Stimulated activated CD8-positive, alpha-beta memory T cell treated with anti-CD3 and anti-CD28 coated beads, Interleukin-15, amount 100 ng/mL, for 1 hour (primary cell): ENCODE measurements at places on chromosomes 6 and 20.

- DNase-seq = no peak
These were observed 64.0 kb upstream of the RNF146 start for GRCh38 chr6:127202676-127203075.

DNA sequence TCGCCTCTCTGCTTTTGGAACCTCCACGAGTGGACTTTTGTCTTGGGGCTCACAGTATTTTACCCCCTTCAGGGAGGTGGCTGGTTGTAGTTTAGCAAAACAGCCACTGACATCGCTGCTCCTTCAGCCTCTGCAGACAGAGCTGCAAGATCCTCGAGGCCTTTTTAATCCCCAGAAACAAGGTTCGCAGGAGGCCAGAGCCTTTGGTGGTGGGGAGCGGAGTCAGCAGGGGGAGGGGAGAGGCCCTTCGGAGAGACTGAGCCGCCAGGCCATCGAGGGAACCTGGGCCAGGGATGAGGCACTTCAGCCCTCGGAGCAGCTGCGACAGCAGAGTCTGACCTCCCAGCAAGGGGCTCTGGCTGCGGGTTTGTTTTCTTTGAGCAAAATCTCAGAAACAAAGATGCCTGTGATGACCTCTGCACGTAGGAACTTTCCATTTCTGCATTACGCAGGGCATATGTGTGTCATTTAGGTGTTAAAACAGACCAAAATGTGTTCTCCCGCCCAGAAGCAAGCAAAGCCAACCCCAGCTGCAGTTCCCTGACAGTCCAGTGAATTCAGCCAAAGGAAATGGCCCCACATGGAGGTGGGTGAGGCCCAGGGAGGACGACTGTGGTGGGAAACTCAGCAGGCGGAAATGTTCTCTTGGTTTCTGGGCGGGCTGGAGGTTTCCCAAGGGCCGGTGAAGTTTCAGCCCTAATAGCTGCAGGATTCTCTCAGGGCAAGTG lies 171.2 kb upstream of the SULF2 start:
- DNase-seq = no peak

DNA sequence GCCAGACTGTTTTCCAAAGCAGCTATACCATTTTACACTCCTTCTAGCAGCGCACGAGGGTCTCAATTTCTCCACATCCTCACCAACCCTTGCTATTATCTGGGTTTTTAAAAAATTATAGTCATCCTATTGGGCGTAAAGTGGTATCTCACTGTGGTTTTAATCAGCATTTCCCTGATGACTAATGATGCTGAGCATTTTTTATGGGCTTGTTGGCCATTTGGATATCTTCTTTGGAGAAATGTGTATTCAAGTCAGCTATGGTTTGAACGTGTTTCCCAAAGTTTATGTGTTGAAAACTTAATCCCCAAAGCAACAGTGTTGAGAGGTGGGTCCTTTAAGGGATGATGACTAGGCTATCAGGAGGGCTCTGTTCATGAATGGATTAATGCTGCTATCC lies 6.7 kb downstream of the MCUR1 start:
- DNase-seq = no peak

DNA sequence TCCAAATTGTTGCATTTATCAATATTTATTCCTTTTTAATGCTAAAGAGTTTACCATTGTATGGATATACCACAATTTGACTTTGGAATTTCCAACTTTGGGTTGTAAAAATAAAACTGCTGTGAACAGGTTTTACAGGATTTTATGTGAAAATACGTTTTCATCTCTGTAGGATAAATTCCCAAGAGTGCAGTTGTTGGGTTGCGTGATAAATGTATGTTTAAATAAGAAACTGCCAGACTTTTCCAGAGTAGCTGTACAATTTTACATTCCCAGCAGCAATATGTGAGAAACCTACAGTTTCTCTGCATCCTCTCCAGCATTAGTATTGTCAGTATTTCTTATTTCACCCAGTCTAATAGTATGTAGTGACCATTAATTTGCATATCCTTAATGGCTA lies 12.6 kb downstream of the TAB2 start:
- no peak for DNase-seq

GRCh38 chr6:163814494-163815364 lies 400.2 kb downstream of the QKI start:
- DNase-seq = no peak
